Trophoblast cell (in vitro differentiated cells and primary cell): ENCODE measurements at places on chromosomes 2 and 18.

GRCh38 chr2:202377207-202377761, 1.2 kb downstream of the BMPR2 start:
- DNase-seq, result peak; percentile 82

DNA sequence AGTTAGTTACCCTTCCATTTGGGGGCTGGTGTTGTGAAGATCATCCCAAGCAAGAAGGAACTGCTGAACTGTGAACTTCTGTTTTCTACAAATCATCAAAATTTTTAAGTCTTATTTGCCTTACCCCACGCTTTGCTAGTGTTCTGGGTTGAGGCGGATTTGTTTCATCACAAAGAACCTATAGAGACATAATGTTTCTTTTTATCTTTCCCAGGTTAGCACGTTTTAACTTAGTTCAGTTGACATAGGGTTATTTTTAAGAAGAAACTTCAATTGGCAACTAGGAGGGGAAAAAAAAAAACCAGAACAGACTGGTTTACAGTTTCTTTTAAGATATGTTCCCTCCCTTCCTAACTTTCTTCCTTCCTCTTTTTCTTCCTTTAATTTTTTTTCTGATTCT, 31.1 kb upstream of the CERS6 start:
- DNase-seq, result no peak

DNA sequence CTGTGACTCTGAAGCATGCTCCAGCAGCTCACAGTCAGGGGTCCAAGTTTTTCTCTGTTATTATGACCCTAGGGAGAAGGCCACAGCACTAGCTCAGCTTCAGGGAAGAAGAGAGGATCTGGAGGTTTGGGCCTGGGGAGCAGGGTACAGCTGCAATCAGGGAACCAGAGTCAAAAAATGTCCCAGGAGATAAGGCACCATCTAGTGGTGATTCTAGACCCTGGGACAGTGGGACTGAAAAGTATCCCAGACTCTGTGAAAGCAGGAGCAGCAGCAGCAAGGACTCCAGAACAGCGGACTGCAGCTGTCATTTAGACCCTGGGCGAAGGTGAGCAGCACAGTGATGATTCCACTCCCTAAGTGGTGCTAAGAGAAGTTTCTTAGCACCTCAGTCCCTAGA, 278.4 kb upstream of the DDX18 start:
- DNase-seq, result peak; percentile 49

GRCh38 chr2:237966250-237966564, 607 bp upstream of the UBE2F start:
- no peak for DNase-seq

- DNase-seq, result no peak
Measured at GRCh38 chr2:162749994-162750393, 88.6 kb downstream of the KCNH7 start.

- DNase-seq, result no peak
Measured at GRCh38 chr2:230658877-230659652, 53.6 kb upstream of the CAB39 start.

DNA sequence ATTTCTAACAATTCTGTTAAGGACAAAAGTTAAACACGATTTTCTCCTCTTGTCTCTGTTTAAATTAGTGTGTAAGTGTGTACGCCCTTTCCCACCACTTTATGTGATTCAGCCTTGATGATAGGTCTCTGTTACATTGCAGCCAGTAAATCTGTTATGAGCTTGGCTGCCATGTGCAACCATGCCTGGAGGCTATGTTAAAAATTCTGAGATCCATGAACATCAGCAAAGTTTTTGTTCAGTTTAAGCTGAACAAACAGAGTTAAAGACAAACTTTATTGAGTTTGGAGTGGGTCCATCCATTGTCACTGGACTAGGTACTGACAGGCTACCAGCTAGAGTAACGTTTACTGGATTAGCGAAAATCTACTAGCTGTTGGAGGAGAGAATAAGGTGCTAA, 110.4 kb downstream of the NCKAP5 start:
- no peak for DNase-seq

DNA sequence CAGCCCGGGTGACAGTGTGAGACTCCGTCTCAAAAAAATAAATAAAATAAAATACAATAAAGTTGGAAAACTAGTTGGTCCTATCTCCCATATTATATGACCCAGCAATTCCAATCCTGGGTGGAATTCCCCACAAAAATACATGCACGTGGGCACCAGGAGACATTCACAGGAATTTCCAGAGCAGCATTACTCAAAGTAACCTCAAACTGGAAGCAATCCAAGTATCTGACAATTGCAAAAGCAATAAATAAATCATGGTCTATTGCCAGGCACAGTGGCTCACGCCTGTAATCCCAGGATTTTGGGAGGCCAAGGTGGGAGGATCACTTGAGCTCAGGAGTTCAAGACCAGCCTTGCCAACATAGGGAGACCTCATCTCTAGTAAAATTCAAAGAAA, 101.2 kb upstream of the MAP4K4 start:
- no peak for DNase-seq

DNA sequence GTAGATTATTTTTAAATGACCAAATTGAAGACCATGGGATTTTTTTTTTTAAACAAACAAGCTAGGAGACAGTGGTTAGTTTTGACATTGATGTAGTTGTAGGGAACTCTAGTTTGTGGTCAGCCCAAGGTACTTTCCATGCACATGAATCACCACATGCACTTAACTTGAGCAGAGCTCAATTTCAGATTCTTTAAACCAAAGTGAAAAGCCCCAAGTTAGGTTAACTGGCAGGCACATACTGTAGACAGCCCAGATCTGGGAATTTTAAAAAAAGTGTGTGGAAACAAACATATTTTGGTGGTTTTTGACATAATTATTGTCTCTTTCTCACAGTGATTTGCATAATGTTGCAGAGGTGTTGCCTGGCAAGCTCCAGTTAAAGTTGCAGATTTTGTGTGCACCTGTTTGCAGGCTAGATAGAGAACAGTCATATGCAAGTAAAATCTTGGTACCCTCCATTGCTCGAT, 88.4 kb downstream of the BCL2L11 start:
- peak; percentile 17 for DNase-seq

DNA sequence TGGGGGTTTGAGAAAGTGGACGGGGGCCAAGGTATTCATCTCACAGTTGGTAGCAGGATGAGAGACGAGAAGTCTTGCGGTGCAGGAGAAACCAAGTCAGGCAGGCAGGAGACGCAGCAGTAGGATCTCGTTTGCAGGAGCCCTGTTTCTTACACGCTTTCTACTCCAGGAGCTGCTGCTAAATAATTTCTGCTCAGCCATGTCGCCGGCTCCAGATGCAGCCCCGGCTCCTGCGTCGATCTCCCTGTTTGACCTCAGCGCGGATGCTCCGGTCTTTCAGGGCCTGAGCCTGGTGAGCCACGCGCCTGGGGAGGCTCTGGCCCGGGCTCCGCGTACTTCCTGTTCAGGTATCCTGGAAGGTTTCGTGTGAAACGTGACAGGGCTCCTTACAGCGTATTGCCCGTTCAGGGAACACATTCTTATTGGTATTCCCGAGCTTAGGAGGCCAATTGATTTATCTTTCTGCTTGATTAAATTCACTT, 494 bp downstream of the ANKZF1 start:
- DNase-seq, result peak; percentile 51

DNA sequence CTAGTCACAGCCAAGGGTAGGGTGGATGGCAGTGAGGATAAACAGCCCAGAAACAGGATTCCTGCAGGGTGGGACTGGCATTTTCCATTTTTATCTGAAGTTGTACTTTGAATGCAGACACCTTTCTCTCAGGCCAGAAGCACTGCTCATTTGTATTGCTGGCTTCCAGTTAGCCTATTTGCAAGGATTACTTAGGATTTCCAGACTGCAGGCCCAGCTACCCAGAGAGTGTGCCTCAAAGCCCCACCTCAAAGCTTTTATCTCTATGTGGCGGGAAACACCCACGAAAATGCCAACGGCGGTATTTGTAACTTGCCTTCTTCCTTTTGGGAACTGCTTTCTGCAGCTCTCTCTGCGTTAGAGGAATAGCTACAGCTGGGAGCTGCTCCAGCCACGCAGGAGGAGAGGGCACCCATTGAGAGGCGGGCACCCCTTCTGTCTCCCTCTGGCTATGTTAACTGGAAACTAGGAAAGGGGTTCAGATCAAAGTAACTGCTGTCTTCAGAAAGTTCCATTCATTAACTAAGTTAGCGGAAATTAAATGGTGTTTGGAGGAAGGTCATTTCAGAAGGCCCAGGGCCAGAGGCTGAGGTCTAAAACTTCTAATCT, 144.9 kb downstream of the TGIF1 start:
- DNase-seq, result peak; percentile 76

DNA sequence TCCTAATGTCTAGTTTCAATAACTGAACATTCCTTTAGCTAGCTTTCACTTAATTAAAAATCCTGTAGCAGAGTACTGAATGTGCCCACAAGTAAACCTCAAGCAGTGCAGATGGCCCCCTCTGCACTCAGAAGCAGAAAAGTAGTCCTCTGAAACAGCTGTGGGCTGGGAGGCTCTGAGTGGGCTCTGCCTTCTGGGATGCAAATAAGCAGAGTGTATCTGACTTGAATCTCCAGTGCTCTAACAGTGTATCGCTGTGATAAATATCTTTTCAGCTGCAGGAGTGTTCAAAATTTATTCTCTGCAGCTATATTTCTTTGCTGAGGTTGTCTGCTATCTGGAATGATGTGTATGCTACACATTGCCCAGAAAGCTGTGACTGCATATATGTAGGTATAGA, 44.8 kb upstream of the SYT4 start:
- DNase-seq, result no peak

GRCh38 chr2:213868526-213868925, 542.3 kb upstream of the VWC2L start:
- DNase-seq, result no peak

DNA sequence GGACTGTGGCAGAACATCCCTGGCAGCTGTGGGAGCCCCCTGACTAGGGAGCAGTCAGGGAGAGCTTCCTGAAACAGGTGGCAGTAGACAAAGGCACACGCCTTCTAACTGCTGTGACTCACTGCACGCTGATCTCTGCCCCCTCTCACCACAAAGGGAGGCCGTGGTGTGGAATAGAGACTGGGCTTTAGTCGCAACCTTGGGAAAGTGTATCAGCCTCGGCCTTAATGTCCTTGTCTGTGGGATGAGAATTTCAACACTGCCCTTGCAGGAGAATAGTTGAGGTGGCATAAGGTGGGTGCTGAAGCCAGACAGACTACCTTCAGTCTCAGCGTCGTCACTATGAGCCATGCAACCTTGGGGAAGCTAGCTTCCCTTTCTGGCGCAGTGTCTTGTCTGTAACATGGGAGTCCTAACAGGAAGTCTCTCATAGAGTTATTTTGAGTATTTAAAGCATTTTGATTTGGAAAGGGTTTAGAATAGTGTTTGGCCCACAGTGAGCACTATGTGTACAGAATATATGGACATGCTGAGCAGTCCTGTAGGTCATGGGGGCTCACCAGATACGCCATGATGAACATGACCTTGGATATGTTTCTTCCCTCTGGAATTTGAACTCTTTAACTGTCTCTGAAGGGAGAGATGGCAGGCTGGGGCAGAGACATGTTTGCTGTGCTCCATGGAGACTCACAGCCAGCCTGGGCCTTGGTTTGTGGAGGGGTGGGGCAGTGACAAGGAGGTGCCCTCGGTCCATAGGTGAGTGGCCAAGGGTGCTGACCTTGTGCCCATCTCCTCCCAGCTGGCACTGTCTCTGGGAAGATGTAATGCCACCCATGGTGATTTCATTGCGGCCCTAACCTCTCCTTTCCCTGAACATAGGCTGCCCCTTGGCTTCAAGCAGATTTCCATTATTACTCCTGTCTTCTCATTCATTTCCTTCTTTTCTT, 29.5 kb upstream of the SMAD7 start:
- DNase-seq, result peak; percentile 58

GRCh38 chr2:45808294-45808800, 156.9 kb downstream of the PRKCE start:
- DNase-seq, result no peak

- peak; percentile 90 for DNase-seq
Measured at GRCh38 chr18:32552421-32553030, 81.8 kb upstream of the GAREM1 start.

GRCh38 chr2:64327510-64328414, 126.2 kb upstream of the LGALSL start:
- peak; percentile 13 for DNase-seq

- peak; percentile 11 for DNase-seq
Measured at GRCh38 chr2:238240757-238241711, 1.2 kb upstream of the HES6 start.

GRCh38 chr2:159926695-159927094, 128.7 kb upstream of the CD302 start:
- no peak for DNase-seq

GRCh38 chr2:108926561-108927380, 62.2 kb downstream of the EDAR start:
- DNase-seq, result no peak

DNA sequence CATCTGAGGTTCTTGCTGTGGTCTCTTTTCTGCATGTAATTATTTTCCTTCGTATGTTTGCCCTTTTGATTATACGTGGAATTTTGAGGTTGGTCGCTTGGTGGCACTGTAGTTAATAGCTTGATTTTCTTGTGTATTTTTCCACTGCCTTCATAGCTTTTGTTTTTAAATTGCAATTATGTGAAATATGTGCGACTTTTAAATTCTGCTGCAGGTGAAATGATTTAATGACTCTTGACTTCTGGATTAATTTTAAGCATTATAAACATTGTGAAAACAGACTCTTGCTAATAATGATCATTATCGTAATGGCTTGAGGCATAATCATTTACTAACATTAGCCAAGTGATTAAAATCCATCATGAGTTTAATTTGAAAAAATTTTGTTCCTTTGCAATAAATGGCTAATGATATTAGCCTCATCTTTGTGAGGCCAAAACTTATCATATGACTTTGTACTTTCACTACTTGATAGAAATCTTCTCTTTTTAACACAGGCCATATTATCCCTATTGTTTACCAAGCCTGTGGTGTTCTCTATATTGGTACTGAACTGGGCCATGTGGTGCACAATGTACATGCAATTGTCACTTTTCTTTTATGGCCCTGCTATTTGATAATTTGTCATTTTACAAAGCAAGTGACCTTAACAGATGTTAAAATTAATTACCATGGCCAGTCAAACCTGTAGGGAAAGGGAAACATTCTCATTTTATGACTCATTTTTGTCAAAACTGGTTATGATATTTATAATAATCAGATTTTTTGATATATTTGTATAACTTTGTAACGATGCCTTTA, 62.8 kb upstream of the NEUROD1 start:
- peak; percentile 55 for DNase-seq

DNA sequence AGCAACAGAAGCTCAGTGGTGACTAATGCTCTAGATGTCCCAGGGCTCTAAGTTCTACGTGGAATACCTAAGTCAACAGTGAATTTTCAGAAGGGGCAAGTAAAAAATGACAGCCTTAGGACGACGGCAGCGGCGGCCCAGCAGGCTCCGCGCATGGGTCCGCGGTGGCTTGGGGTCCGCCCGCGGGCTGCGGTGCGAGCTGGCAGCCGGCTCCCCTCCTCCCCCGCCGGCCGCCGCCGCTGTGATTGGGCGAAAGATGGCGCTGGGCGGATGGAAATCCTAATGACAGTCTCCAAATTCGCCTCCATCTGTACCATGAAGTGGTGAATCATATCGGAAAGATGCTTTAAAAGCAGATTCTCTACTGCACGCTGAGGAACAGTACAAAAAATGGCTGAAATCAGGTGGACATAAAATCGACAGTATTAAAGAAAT, 74.7 kb downstream of the HNRNPLL start:
- peak; percentile 67 for DNase-seq

GRCh38 chr2:181268174-181268867, 188.9 kb upstream of the ITGA4 start:
- DNase-seq, result no peak

GRCh38 chr2:24762518-24762917, 30.7 kb downstream of the PTRHD1 start:
- no peak for DNase-seq
